NCI-H1092 (cell line): ENCODE measurements at places on chromosomes 12 and 14.

DNA sequence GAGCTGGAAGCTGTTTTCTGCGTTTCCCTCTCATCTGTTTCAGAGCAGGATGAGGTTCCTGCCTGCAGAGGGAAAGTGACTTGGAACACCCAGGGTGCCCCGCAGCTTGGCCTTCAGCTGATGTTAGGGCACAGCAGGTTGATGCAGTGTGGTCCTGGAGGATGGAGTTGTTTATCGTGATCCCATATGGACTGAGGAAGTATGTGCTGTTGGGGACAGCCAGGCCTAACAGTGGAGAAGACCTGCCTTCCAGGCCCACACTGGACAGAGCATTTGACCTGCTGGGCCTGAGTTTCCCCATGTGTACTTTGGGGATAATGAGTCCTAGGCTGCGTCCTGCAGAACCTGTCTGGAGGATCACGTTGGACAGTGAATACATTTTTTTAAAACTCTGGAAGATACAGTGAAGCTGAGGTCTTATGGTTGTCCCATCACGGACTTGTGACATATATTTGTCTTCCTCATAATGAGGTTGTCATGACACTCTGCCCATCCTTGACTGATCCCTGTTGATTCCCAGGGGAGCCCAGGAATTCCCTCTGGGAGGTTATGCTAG is 12.8 kb downstream of the SERPINA1 start:
- DNase-seq = no peak

DNA sequence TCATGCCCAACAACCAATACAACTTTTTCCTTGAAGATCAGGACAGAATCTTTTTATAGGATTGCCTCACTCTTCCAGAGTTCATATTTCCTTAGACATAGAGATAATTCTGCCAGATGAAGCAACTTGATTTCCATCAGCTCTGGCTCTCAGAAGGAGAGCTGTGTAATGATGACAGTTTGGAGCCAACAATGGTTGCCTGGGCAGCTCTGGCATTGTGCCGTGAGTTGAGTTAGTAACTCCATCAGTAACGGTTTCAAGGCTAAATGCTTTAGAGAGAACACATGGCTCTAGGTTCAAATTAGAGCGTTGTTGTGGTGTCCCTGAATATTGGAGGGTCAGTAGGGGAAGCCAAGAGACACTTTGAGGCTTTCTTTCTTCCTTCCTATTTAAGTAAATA is 501.7 kb upstream of the SEL1L start:
- no peak for DNase-seq

GRCh38 chr14:20262642-20263128 is 23.6 kb downstream of the OR11H4 start:
- no peak for DNase-seq

- no peak for DNase-seq
Measured at GRCh38 chr14:104432611-104433231, 146.8 kb upstream of the C14orf180 start.

DNA sequence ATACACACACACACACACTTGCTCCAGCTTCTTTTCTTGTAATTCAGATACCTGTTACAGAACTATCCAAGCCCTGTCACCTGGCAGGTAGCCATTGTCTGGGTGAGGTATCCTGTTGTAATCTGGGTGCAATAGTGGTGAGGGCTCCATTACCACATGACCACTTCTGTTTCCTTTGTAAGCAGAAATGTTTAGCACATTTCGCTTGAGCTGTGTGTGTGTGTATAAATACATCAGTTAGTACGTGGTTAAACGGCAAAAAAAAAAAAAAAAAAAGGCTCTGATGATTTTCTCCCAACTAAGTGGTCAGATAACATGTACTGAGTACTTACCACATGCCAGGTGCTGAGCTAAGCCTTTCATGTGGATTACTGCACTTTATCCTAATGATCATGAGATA is 129.3 kb upstream of the SSTR1 start:
- DNase-seq = peak; percentile 4

DNA sequence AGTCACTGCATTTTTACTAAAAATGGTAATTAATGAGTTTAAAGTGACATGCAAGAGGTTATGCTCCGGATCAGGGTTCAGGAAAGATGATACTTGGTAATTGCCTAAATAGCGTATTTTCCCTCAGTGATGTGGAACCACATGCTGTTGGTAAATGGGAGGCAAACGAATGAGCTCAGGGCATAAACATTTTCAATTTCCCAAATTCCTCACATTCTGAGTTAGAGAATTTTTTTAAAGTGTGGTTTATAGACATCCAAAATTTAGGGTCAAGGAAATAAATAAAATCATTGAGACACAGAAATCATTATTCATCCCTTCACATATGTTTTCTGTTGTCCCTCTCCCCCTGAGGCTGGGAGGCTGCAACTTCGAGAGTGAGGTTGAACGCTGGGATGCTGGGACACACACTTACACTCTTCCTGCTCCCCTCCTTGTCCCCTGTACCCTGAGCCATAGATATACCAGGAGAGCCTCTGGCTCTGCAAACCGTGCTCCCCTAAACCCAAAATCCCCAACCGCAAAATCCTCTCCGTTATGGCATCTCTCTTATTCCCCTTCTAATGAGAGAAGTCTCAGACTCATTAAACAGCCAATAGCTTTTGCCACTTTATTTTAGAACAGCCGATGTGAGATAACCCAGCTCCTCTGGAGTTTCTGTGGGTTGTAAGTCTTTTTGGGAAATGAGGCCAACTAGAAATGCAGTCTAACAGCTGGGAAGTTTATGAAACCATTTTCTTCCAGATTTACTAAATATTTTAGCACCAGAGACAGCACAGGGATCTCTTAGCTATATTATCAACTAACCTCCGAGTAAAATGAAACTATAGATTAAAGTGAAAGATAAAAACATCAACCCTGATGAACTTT is 21.4 kb upstream of the ADGRD1 start:
- no peak for DNase-seq

DNA sequence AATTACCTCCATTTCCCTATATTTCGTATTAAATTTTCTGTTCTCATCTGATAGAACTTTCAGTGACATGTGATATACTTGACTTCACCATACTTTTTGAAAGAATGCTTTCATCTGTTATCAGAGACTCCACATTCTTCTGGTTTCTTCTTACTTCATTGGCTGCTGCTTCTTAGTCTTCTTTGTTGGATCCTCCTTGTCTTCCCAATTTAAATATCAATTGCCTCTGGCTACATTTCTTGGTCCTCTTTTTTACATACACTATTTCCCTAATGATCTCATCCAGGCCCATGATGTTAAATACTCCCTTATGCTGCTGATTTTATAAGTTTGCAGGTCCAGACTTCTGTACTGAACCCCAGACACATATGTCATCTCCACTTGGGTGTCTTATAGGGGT is 22.0 kb downstream of the OR5AU1 start:
- no peak for DNase-seq

GRCh38 chr12:57552835-57553313 is 3.0 kb downstream of the KIF5A start:
- DNase-seq = no peak

GRCh38 chr12:65612440-65612839 is 211.8 kb upstream of the HMGA2 start:
- DNase-seq = no peak

GRCh38 chr12:7061138-7061537 is 620 bp downstream of the C1S start:
- DNase-seq = no peak

- DNase-seq = no peak
Measured at GRCh38 chr12:48969833-48970701, 1.5 kb downstream of the WNT10B start.

- DNase-seq = no peak
Measured at GRCh38 chr14:24713404-24713803, 79.4 kb upstream of the GZMB start.

DNA sequence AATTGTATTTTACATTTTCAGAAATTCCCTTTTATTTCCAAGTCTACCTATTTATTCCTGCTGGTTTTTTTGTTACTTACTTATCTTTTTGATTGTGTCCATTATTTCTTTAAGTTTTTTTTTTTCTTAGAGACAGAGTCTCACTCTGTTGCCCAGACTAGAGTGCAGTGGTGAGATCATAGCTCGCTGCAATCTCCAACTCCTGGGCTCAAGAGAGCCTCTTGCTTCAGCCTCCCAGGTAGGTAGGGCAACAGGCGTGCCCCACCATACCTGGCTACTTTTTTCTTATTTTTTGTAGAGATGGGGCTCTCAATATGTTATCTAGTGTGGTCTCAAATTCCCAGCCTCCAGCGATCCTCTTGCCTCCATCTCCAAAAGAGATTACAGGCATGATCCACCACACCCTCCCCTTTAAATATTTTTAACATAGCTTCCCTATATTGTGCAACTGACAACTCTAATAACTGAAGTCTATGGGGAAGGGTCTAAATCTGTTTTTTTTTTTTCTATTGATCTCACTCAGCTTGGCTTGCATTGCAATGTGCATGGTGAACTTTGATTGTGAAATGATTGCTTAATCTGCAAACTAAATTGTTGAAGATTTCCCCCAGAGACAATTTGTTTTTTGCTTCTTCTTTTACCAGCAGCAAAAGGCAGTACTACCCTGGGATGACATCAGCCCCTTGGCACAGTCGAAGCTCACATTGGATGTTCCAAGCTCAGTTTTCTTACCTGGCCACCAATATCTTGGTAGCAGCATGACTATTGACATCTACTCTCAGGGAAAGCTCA is 25.7 kb upstream of the COCH start:
- no peak for DNase-seq

DNA sequence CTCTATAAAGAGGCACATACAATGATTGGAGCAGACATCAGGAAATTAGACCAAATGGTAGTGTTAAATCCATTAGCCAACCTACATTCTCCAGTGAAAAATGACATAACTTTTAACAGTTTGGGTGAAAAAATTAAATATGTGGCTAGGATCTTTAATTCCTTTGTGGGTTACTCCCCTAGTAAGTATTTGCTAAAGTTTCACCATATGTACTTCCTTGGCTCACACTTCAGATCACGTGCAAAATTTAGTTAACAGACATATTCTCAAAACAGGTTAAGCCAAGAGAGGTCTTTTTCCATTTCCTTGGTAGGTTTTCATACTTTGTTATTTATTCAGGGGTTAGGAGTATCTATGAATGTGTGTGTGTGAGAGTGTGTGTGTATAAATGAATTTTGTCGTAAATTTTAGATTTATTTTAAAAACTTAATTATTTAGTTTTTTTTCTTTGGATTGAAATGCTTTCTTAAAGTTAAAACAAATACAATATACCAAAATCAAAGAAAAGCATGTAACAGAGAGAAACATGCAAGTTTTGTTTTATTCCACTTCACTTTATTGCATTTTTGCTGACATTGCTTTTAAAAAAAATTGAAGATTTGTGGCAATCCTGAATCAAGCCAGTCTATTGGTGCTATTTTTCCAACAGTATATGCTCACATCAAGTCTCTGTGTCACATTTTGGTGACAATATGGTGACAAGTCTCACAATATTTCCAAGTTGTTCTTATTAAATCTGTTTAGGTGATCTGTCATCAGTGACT is 258.7 kb downstream of the FLRT2 start:
- no peak for DNase-seq

GRCh38 chr12:90268574-90268973 is 559.9 kb upstream of the ATP2B1 start:
- no peak for DNase-seq

DNA sequence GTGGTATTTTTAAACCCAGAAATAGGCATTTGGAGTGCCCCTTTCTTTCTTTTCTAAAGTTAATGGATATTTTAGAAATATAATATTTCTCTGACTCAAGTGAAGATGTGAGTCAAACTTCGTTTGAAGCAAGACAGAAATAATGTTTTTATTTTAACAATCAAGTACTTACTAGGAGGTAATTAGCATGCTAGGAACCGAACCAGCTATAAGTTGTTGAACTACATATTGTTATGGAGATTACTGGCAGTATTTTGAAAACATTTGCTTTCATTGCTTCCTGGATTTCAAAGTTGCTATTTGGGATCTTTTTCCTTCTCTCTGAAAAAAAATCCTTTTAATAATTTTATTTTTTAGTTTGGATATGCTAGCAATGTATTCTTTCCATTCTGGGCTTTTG is 225.2 kb downstream of the NEDD1 start:
- no peak for DNase-seq

GRCh38 chr14:100221533-100222223 is 17.3 kb upstream of the YY1 start:
- DNase-seq = no peak

- DNase-seq = peak; percentile 88
Measured at GRCh38 chr14:105294142-105294597, 6.6 kb downstream of the BRF1 start.

DNA sequence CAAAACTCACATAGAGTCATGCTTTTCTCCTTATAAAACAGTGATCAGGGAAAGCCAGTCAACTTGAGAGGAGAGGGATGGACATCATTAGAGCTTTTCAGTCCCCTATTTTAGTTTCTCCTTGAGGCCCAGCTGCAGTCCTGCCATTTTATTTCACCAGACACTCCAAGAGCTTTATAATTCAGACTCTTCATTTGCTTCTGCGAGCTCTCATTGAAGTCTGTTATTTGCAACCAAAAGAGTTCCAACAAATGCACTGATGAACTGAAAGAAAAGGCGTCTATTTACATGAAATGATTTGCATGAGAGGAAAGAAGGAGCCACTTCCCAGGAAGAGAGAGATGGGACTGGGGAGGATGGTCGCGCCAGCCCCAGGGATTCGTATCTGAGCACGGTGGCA is 86.8 kb downstream of the NDUFA12 start:
- DNase-seq = no peak

DNA sequence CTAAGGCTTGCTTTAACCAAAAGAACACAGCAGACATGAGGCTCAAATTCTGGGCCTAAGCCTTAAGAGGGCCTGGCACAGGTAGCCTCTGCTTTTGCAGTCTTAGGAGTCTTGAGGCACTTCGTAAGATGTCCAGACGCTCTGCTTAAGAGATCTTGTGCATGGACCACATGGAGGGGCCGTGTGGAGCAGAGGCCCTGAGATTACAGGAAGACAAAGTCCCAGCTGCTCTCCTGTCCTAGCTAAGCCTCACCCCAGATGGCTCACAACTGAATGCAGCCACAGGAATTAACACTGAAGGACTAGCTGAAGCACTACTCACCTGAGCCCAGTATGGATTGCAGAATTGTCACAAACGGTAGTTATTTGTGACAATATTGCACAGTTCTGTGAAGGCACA is 446.0 kb downstream of the PDZRN4 start:
- no peak for DNase-seq

- DNase-seq = no peak
Measured at GRCh38 chr12:109678719-109679118, 34.9 kb upstream of the FAM222A start.

- no peak for DNase-seq
Measured at GRCh38 chr12:13573698-13574321, 377.3 kb downstream of the EMP1 start.
